Stimulated activated CD4-positive, alpha-beta T cell treated with anti-CD3 and anti-CD28 coated beads, Interleukin-2, amount 100 ng/mL, for 24 hours (primary cell): ENCODE measurements at places on chromosomes 1 and 21.
A peak's percentile ranks its signal among the peaks of the same experiment; 100 is the strongest.

DNA sequence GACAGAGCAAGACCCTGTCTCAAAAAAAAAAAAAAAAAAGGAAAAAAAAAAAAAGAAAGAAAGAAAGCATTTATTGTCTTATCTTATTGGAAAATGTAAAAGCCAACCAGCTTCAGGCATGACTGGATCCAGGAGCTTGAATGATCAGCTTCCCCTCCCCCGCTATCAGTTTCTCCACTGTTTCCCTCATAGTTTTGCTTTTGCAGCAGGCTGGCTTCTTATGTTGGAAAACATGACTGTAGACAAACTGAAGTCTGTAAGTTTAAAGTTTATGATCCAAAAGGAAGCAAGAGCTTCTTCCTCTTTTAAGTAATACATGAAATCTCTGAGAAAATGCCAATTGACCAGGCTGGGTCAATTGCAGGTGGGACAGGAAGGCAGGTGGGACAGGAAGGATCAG lies 52.2 kb downstream of the FHAD1 start:
- DNase-seq: no peak

DNA sequence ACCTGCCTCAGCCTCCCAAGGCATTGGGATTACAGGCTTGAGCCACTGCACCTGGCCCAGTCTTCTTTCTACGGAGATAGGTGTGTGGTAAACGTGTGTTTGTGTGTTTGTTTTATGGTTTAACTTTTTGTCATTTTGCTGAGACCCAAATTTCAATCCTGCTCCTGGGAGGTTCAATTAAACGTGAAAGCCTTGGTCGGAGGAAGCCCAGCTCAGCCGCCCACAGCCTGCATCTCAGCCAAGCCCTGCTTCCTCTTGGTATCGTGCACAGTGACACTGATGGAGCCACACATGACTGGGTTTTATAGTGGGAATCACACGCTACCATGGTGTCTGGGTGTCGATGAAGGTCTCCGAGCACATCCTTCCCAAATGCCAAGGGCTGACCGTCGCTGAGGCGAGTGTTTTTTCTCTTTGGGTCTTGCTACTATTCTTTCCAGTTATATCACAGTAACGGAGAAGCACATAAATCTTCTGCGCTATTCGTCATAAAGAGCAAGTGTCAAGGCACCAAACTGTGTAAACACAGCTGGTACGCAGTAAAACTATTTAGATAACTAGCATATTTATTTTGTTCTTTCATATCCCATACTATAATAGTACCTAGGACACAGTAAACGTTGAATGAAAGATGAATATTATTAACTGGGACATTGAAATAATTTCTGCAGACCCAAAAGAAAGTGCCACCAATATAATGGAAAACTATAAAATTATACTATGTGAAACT lies 39.3 kb downstream of the HLCS start:
- no peak for DNase-seq

GRCh38 chr1:234902774-234903547 lies 225.7 kb downstream of the TOMM20 start:
- no peak for DNase-seq

GRCh38 chr1:72435025-72435424 lies 152.7 kb upstream of the NEGR1 start:
- DNase-seq: no peak

DNA sequence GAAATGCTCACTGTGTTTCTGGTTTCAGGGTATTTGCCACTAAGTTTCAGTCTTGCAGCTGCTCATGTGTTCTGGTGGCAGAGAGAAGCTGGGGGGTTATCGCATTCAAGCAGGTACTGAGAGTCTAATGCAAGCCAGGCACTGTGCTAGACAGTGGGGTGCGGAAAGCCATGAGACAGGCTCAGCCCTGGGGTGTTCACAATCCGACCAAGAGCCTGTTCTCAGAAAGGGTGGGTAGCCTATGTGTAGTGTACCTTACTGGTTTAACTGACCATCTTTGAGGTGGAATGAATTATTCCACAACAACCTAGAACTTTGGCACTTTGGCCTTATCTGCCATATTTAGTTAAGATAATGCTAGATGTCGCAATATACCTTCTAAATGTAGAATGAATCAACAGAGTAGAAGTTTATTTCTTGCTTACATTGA lies 55.3 kb upstream of the ROR1 start:
- no peak for DNase-seq

GRCh38 chr1:238152119-238152518 lies 261.4 kb upstream of the ZP4 start:
- DNase-seq: no peak

GRCh38 chr1:43945674-43946235 lies 995 bp upstream of the IPO13 start:
- DNase-seq: no peak

GRCh38 chr21:22754746-22755145 lies 1756.5 kb downstream of the NCAM2 start:
- DNase-seq: no peak

GRCh38 chr1:100700586-100700985 lies 19.0 kb upstream of the VCAM1 start:
- no peak for DNase-seq

GRCh38 chr1:3774946-3775489 lies 2.5 kb downstream of the SMIM1 start:
- DNase-seq: no peak

- DNase-seq: no peak
Observed at GRCh38 chr1:18352636-18353265, 128.0 kb upstream of the KLHDC7A start.

- no peak for DNase-seq
Observed at GRCh38 chr1:152170287-152170905, 11.4 kb upstream of the RPTN start.

DNA sequence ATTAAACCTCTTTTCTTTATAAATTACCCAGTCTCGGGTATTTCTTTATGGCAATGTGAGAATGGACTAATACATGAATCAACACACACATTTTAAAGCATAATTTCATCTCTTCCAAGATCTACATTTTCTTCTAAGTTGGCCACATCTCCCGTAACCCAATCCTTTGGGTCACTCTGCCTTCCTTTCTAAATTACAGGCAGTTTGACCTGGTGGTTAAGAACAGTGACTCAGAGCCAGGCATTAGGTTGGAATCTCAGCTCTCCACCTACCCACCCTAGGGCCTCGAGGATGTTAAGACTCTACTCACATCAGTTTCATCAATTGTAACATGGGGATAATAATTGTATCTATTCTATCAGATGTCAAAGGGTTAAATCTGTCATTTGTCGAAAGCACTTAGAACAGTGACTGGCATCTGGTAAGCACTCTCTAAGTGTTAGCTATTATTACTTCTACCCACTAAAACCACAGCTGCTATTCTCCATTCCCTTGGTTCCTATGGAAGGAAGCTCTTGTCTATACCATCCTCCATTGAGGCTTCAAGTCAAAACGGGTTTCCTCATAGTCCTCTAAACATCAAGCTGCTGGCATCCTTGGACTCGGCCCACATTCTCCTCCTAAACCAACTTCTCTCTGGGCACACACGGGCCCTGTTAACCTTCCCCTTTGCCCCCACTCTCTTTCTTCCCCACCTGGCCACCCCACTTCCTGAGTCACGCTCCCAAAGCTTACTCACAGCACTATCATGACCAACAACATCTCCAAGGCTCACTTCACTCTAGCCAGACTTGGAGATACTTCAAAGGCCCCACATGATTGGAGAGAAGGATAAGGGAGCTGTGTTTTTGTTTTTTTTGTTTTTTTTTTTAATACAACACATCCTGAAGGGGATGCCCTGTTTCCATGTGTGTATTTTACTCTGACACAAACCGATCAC lies 116.9 kb downstream of the TGFBR3 start:
- DNase-seq: no peak

GRCh38 chr21:29376556-29376955 lies 77.8 kb downstream of the BACH1 start:
- DNase-seq: peak; percentile 57

- no peak for DNase-seq
Observed at GRCh38 chr1:233844692-233845091, 59.8 kb upstream of the SLC35F3 start.

GRCh38 chr1:235441159-235441685 lies 63.0 kb downstream of the B3GALNT2 start:
- DNase-seq: no peak

- DNase-seq: peak; percentile 22
Observed at GRCh38 chr1:210233216-210233494, 559 bp downstream of the SERTAD4 start.

DNA sequence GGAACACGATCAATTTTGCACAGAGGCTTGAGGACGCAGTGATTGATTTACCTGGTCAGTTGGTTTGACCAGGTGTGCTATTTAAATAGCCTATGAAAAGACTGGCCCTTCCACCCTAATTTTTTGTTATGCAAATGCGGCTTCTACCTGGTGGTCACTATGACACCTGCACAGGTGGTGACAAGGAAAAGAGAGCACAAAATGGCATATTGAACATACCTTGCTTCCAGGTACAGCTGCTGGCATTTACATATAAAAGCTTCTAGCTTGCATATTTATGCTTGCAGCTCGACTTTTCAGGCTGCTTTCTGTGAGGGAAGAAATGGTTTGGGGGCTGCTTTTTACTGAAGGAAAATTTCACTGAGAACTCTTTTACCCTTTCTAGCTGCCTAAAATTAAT lies 15.3 kb upstream of the FMO4 start:
- no peak for DNase-seq

- peak; percentile 53 for DNase-seq
Observed at GRCh38 chr1:113811156-113811887, 954 bp downstream of the RSBN1 start.

- DNase-seq: no peak
Observed at GRCh38 chr1:29709704-29710280, 473.5 kb downstream of the PTPRU start.

DNA sequence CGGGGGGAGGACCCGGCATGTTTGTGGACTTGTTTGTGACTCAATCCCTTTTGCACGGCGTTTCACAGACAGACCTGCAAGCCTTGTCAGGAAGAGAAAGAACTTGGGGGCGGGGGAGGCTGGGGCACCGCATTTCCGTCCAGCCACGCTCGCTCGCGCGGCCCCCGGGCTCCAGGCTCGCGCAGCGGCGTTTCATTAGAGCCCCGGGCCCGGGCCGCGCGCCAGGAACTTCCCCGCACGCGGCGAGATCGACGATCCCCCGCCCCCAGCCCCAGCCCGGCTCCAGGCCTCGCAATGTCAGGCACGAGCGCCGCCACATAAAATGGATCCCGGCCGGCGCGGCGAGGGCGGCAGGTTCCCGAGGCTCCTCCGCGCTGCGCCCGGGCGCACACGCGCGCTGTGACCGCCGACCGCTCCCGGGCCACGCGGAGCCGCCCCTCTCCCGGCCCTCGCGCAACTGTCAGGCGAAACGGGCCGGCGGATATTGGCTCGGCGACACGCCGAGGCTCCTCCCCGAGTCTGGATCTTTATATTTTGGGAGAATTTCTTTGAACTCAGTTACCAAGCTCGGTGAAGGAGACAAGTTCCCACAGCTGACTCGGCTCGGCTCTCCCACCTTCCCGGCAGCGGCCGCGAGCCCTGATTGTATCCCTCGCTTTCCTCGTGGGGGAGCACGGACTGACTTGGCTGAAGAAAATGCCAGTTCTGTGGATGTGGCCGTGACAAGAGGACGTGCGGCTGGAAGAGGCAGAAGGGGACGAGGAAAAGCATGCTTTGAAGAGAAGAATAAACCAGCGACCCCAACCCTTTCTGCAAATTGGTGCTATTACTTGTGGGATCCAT lies at the start of gene KIF26B:
TSS of gene KIF26B (plus strand) at position 557 of the 843 bp plus-strand sequence. CDS start 440 bp downstream, outside the sequence.
- peak; percentile 36 for DNase-seq

GRCh38 chr1:236228411-236228810 lies 53.3 kb downstream of the ERO1B start:
- DNase-seq: no peak

- no peak for DNase-seq
Observed at GRCh38 chr1:24931146-24931467, 1.0 kb upstream of the RUNX3 start.

DNA sequence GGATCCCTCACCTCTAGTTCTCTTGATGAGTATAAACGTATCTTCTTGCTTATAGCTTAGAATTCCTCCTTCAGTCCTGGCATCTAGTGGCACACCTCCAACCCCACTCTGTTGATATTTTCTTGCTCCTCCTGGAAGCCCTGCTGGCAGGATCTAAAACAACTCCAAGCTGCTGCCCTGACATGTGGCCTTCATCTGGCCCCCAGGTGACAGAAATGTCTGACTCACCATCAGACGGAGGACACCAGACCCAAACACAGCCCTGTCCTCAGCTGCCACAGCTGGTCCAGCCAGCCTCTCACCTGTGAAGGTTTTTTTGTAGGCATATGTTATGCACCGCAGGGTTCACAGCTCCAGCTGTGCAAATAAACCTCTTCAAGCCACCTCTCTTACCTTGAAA lies 53.4 kb downstream of the KRTAP19-8 start:
- no peak for DNase-seq

GRCh38 chr1:215594640-215595039 lies 27.5 kb downstream of the KCTD3 start:
- no peak for DNase-seq

DNA sequence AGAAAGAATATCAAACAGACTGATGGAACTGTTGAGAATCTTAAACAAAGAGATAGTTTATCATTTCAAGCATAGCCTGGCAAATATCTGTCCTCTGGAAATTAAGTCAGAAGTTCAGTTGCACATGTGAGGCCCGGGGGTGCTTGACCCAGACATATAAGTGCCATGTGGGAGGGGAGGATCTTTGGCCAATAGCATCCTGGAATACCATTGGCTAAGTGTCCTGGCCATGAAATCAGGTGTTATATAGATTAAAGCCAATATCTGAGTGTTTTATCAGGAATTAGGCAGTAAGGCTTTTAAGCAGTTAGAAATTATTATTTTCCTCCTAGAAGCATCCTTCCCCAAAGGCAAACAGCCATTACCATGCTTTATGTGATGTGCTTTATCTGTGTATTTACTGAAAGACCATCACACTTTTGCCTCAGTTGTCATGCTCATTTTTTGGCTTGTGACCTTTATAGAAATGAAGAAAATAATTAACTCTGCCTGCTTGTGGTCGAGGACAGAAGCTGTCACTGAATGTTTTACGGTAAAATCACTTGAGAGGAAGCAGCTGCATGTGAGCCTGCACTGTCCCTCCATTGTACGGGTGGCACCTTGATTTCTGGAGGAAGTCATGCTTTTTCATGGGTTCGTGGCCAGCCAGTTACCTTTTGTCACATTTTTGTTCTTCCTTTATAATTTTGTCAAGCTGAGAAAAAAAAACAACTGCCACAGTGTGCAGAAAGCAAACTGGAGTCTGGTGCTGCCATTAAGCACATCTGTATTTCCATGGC lies 259.9 kb upstream of the FMN2 start:
- no peak for DNase-seq

- DNase-seq: peak; percentile 87
Observed at GRCh38 chr1:15430787-15431570, 7.3 kb upstream of the CTRC start.

DNA sequence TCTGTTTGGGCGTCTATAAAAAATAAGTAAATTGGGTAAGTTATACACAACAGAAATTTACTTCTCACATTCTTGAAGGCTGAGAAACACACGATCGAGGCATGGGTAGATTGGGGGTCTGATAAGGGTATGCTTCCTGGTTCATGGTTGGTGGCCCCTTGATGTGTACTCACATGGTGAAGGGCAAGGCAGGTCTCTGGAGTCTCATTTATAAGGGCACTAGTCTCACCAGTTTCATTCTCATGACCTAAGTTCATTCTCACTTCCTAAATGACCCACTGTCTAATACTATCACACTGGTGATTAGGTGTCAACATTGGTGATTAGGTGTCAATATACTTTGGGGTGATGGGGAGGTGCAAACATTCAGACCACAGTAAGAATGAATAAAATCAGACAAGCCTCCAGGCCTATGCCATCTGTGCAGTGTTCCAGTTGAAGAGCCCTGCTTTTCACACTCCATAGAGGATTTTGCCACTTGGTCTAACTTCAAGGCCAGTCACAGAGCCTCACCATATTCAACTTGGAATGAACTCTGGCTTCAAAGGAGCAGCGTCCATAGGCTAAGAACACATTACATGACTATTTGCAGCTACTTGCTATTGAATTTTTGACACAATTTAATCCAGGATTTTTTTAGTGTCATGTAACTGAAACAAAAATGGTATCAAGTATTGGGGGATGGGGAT lies 2.5 kb upstream of the GBP4 start:
- DNase-seq: no peak
